ENCODE measurements at places on chromosomes 4 and X. TPM values are rescaled to one million over a fixed set of nuclear protein-coding genes. Genes with fewer than 3 reads are reported as not detected.
A peak's percentile ranks its signal among the peaks of the same experiment; 100 is the strongest.

GRCh38 chr4:79049840-79050540 lies 110.8 kb upstream of the PAQR3 start:
- DNase-seq = no peak

DNA sequence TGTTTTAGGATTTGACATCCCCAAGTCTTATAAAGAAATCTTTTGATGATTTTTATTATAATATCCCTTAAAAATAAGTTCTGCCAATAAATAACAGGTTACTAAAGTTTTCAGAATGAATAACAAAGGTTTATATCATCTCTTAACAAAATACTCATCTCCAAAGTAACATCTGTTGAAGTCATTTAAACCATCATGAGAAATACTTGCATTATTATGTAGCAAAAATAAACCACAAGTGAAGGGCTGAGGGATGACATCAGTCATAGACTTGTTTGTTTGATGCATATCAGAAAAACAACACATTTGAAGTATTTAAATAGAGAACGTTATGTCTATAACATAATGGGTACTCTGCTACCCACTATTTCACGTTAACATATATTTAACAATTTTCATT lies 114.9 kb downstream of the SPOCK3 start:
- no peak for DNase-seq

DNA sequence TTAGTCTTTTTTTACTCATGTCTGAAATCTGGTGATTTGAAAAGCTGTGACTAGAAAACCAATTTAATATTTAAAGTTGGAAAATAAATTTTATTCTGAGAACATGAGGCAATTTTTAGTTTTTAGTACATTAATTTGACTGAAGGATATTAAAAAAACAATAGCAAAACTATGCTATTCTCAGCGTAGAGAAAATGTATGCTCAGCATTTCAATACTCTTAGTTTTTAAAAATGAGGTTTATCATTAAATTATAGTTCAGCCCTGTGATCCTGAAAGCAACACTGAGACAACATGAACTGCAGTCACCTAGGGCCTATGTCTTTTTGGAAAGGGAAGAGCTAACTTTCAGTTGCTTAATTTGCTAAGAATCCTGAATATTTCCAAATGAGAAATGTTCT lies 9.5 kb downstream of the GALNT7 start:
- no peak for DNase-seq

- peak; percentile 53 for DNase-seq
Measured at GRCh38 chr4:102732678-102733077, 28.1 kb downstream of the MANBA start.

DNA sequence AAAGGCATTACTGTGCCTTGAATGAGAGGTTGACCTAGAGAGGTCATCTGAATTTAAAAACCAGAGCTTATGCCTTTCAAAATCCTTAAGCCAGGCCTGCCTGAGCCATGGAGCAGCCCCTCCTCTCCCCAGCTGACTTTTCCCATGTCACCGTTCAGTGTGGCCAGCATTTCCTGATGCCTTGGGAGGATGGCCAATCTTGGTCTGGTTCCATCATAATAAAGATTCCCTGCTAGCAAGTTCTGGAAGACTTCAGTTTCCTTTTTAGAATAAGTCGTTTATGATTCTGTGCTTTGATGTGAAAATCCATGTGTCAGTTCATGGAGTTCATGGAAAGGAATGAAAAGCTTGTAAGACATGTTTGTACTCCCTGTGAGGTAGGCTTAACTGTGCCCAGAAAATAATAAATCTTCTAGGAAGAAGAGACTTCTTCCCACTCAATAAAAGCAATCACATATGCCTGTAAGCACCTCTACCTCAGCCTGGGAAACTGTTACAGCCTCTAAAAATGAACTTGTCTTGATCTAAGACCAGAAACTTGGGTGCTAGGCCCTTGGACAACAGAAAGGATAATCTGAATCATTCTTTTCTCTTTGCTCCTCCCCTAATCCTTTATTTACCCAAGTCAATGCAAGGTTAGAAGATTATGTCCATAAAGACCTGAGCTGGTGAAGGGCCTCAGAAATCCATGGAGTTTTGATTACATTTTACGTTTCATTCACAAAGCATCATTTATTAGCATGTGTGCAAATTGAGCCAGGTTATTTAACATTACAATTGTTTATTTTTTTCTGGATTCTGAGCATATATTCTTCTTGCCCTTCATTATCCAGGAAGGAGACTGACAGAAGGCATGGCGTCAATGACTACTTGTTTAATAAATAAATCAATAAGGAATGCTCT lies 84.0 kb upstream of the TBC1D9 start:
- no peak for DNase-seq

DNA sequence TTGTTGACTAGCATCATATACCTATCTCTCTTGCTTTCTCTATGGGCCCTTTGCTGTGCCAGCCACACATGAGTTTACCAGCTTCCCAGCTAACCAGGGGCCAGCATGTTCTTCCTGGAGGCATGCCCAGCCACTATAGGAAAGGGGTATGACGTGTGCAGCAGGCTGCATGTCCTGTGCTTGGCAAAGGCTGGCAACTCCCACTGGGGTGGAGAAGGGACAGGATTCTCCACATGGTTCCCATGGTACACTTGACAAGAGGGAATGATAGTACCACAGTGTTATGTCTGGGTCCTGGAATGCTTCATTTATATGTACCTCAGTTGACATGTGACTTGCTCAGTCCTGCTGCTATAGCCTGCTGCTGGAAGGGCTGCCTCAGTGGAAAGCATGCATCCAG lies 78.8 kb downstream of the TMEM164 start:
- DNase-seq = no peak

GRCh38 chr4:73988061-73988460 lies at the start of gene PPBP:
TSS of gene PPBP (minus strand) at chr4:73988190. CDS start at chr4:73988103, 87 bp downstream.
- DNase-seq = no peak

GRCh38 chrX:134369576-134369975 lies 90.4 kb upstream of the HPRT1 start:
- DNase-seq = no peak

- DNase-seq = no peak
Measured at GRCh38 chrX:40170830-40171512, 73.2 kb upstream of the BCOR start.

GRCh38 chr4:111510535-111510934 lies 634.7 kb upstream of the FAM241A start:
- DNase-seq = no peak

DNA sequence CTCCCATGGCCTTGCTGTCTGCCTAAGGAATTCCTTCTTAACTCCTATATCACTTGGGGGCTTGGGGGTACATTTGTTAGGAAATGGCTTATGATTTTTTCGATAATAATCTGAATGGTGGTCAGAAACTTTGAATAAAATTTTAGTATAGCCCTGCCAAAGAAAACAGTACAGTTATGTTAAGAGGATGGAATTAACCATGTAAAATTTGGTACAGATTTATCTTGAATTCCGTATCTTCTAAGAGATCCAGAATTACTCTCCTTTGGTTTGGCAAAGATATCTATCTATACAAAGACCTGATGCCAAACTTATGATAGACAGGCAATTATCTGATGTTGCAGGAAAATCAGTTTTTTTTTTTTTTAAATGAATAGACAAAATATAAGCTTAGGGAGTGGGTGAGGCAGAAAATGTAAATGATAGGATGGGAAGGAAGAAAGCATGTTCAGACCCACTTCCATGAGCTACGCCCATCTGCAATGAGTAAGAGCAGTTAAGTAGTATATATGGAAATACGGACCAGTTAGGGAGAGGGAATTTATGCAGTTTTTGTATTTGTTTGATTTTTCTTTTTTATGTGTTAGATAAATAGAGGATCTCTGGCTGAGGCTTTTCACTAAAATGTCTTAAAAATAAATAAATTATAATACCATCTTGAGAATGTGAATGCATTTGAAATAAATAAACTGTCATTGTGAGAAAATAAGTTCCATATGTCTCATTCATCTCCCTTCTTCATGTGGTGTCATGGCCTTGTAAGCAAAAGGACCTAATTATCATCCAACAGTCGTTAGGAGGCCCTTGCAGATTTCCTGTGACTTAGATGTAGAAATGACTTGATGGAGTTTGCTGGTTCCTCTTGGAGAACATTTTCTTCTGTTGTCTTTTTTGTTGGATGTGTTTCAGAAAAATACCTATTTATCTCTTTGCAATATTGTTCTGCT lies 389.6 kb downstream of the ARHGAP24 start:
- no peak for DNase-seq

GRCh38 chr4:3085948-3086670 lies 11.6 kb downstream of the HTT start:
- DNase-seq = no peak

DNA sequence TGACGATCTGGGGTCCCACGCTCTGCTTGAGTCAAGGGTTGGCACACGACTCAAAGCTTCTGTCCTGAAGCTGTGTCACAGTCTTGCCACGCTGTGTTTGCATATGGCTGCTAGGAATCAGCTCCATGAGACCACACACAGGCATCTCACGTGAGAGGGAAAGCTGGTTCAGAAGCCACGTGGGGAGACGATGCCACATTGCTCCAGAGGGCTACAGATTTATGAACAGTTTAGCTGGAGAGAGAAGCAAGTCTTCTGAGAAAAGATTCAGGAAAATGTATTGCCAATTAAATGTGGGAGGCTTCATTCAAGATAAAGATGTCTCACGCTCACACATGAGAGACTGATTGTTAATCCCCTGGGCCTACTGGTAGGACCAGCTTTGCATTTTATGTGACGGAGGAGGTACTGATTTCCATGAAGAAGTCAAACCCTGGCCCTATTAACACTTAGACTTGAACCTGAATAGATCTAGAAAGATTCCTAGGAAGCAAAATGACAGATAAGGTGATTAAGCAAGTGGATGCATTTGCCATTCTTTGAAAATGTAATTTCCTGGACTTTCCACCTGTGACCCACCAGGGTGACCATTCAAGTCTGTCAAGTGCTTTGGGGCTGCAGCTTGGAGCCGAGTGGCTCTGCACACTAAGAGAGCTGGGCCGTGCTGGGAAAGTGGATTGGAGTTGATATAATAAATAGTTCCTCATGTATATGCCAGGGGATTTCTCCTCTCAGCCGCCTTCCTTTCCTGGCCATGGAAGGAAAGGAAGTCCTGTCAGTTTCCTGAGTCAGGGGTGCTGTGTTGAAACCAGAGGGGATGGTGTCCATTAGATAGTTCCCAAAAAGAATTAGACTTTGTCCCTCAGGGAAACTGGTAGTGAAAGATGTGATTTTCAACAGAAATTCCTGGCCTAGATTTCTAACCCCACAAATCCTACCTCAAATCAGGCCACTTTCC lies 29.0 kb downstream of the ENPP6 start:
- DNase-seq = no peak

DNA sequence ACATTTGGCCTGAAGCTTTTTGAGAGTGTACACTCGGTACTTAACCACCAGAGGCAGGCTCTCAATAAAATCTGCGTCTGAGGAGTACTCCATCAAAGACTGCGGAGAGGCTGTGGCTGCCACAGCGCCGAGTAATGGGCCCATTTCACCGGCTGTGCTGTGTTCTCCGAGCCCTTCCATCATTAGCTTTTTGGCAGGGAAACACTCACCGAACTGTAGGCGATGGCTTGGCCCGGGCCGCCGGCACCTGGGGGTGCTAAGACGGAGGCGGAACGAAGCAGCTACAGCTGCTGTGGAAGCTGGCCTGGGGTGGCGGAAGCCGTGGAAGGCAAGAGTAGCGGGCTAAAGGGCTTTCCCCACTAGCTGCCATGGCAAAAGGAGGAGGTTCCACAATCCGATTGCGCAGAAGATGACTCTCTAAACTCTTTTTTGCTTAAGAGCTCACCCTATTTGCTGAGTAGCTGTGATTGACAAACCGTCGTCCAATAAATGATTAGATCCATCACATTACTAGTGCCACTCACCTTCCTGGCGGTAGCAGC lies 48.5 kb upstream of the PABPC1L2A start:
- DNase-seq = no peak

DNA sequence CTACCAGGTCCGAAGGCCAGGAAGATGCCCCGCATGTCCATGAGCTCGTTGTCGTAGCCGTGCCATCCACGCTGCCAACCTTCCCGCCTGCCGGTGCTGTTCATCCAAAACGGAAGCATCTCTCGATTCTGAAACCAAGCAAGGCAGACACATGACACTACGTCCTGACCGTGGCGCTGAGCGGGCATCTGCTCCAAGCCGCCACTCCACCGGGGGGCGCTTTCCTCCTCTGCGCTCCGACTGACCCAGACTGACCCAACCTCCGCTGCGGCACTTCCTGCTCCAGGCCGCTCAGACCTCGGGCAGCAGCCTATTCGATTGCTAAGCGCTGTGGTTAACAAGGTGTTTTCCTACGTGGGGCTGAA lies 120.5 kb downstream of the ENPP6 start:
- DNase-seq = no peak

DNA sequence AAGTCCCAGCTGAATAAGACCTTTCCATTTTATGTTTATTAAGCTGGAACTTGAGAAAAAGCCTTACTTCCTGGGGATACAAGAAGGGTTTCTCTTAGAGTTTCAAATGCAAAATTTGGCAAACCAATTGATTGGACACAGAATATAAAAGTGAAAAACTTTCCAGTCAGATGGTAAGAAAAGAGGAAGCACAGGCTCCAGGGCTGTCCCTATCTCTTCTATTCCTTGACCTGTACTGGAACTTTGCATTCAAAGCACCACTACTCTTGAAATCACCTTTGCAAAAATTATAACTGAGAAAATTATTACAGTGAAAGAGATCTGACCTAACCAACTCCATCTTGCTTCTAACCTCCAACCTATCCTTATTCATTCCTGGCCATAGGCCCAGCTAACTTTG lies 11.7 kb downstream of the PROM1 start:
- DNase-seq = no peak

DNA sequence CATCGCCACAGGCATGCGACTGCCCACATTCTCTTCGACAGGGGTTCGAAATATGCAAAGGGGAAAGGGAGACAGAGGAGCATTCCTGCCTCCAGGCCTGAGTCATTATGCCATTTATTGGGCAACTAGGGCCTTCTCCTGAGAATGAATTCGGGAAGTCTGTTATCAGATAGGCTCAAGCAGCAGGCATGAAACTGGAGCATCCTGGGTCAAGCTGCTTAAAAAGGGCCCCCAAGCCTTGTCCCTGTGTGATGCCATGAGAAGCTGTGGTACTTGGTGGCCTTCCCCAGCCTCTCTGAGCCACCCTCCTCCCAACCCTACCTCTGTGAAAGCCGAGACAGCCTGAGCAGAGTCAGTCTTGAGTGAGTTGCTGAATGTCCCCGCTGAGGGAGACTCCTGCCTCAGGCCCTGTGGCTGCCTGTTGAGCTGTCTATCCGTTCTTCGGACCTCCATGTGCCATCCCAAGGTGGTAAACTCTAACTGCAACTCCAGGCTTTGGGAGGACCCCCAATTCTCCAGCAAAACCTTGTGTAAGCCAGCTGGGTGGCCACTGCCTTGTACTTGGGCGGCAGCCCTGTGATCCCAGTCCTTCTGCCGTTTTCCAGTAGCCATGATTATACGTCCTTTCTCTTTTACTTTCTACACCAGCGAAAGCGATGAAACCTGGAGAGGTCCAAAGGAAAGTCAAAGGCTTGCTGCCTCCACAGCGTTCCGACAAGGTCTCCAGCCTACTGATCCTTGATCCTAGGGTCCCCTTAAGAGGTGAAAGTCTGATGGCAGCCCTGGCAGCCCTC lies 37.7 kb downstream of the NBDY start:
- no peak for DNase-seq

- no peak for DNase-seq
Measured at GRCh38 chr4:15320121-15320678, 107.6 kb upstream of the C1QTNF7 start.

The SMIM10 gene
- total RNA-seq = 0.31 TPM

The ENPP6 gene
- total RNA-seq = not detected

The VCX3A gene
- total RNA-seq = not detected

The KLHL2 gene
- 31.4 TPM for total RNA-seq

The CT45A10 gene
- total RNA-seq = not detected

The AREG gene
- total RNA-seq = not detected

The IL2 gene
- total RNA-seq = not detected

The PFKFB1 gene
- 0.16 TPM for total RNA-seq

The SSX1 gene
- total RNA-seq = not detected
